GM03348 (cell line): ENCODE measurements at places on chromosomes 5 and 9.

GRCh38 chr5:76771705-76772405, 47.0 kb upstream of the F2RL1 start:
- no peak for DNase-seq

- DNase-seq: peak; percentile 39
Observed at GRCh38 chr9:121463026-121463807, 36.4 kb downstream of the GGTA1 start.

- DNase-seq: no peak
Observed at GRCh38 chr5:63686181-63686580, 276.1 kb downstream of the HTR1A start.

- no peak for DNase-seq
Observed at GRCh38 chr5:53733853-53734252, 173.4 kb downstream of the NDUFS4 start.

DNA sequence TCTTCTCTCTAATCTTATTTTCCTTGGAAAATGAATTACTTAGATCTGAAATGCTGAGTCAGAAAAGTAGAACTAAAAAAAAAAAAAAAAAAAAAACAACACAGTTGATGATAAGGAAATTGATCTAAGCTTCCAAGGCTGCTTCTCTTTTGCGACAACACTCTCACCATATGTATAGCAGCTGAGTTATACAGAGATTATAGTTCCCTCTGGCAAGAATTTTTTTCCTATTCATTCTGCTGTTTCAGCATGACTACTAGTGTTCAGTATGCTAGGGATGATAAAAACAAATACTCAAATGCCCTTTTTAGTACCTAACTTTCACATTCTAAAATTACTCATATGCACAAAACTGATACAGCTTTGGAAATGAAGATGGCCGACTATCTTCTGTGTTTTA, 267.3 kb downstream of the MLLT3 start:
- peak; percentile 53 for DNase-seq

- DNase-seq: no peak
Observed at GRCh38 chr5:119899981-119900380, 270.6 kb downstream of the FAM170A start.

DNA sequence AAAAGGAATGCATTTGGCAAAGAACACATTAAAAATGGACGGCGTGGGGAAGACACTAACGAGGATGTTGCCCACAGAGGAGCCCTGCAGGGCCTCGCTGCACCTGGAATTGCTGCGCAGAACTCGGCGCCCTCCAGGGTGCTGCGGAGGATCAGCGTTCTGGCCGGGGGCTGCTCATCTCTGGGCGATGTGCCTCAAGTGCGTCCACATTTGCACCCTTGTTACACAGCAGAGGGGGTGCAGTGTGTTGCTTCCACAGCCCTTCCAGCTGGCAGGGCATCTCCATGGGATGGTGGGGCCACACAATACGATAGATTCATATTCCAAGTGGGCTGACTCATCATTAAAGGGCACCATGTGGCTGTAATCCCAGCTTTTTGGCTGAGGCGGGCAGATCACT, 63.1 kb downstream of the AK8 start:
- no peak for DNase-seq

DNA sequence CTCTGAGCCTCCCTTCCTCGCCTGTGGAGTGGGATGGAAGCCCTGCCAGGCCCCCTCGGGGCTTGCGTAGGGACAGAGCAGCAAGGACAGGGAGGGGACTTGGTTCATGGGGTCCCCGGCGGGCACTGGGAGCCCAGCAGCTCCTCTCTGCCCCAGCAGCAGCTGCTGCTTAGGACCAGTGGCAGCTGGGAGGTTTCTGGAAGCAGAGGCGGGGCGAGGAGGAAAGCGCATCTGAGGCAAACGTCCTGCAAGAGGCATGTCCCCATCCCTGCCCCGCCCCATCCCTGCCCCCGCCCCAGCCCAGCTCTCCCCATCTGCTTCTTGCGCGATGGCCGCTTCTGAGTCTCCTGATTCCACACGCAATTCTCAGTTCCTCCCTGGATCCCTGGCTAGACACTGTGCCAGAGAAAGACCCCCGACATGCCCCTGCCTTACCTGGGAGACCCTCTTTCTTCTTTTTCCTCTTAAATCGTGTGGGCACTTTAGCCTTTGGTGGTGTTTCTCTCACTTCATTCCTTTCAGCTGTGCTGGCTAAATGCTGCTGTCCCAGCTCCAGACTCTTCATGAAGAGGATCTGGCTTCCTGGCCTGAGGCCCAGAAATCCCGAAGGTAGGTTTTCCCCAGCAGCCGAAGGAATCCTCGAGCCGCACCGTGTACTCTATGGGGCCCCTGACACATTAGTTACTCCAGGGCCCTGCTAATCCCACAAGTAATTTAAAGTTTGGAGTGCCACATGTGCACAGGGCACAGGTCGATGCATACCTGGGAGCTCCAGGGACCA, 4.4 kb upstream of the OR2S2 start:
- DNase-seq: peak; percentile 87

DNA sequence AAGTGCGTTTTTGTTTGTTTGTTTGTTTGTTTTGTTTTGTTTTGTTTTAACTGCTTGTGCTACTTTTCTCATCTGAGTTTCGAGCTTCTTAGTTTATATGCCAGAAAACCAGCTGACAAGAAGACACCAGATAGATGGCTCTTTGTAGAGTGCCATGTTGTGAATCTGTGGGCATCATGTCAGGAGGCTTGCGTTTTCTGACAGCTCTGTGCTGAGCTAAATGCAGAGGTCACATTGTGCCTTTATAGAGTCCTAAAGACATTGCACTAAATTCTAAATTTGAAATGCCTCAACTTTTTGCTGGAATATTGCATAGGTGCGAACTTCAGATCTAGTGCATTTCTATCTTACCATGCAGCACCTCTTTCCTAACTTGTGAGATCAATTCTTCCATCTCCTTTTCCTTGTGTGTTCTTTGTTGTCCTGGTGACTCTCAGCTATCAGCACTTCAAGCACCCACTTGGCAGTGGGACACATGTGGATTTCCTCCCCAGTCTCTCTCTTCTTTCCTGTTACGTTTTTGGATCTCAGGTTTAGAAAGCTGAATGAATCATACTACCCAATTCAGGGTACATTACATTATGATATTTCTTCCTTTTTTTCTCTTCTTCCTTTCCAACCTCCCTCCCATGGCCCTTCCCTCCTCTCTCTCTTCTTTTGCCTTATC, 379.0 kb upstream of the RPS23 start:
- no peak for DNase-seq

- DNase-seq: no peak
Observed at GRCh38 chr9:110808599-110808980, 140.0 kb downstream of the MUSK start.

DNA sequence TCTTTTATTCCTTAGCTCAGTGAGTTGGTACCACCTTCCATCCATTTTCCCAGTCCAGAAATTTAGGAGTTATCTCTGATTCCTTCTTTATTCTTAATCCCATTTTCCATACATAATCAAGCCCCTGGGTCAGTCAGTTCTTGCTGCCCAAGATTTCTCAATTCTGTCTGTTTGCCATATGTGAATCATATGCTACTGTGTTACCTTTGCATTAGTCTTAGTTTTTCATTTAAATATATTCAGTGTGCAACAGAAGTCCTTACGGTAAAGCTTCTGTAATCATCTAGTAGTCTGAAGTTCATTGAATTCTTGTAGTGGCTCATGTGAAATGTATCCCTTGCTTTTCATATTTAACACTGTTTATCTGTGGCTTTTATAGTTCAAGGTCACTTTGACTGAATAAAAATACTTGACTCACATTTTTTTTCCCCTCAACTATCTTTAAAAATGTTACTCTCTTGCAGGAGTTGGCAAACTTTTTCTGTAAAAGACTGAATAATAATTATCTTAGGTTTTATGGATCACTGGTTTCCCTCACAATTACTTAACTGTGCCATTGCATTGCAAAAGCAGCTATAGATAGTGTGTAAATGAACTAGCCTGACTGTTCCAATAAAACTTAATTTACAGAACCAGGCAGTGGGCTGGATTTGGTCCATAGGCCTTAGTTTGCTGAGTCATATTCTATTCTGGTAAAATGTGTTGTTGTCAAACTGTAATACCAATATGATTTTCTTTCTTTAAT, 6.9 kb downstream of the KIAA1958 start:
- DNase-seq: no peak

DNA sequence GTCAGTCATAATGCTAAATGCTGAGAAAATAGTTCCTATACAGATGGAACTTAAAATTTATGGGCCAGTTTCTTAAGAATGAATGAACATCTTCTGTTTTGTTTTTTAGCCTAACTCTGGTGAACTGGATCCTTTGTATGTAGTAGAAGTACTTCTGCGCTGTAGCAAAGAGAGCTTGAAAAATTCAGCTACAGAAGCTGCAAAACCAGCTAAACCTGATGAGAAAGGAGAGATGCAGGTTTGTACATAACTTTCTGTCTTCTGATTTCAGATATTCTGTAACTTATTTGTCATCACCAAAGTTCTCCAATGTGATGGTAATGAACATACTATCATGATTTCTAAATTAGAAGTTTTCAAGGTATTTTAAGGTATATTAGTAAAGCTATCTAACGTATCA, 80.1 kb downstream of the MTREX start:
- DNase-seq: no peak

DNA sequence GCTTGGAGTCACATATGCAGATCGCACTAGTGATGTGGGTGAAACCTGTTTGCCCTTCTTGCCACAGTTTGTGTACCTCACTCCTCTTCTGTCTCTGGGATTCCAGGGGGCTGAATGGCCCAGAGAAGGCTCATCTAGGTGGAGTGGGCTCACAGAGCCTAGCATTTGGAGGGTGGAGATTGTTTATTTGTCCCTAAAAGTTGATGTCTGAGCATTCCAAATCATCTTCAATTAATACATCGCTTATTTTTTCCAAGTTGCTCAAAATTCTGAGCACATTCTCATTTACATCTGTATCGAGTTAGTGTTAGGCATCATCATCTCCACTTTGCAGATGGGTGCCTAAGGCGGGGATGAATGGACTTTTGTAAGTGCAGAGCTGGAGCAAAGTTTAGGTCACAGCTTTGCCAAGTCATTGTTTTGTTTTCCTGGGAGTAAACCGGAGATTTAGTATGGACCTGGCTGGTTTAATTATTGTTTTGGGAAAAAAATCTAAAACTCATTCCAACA, 2.0 kb downstream of the ABL1 start:
- DNase-seq: peak; percentile 66

GRCh38 chr5:84378420-84378819, 6.3 kb downstream of the EDIL3 start:
- peak; percentile 27 for DNase-seq

DNA sequence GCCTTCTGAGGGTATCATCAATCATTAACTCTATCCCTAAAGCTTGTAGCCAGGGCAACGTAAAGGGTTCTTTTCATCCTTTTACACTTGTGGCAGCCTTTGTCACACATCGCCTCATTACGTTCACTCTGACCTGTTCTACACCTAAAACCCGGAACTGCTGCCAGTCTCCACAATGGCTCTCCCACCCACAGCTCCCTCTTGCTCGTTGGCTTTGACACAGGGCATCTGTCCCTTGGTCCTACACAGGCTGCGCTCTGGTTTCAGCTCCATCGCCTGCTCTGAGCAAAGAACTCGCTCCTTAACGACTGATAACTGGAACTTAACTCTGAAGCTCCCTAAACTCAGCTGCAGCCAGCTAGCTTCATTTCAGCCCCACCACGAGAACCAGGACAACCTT, 112.8 kb upstream of the CTNND2 start:
- DNase-seq: no peak
